Stimulated activated CD8-positive, alpha-beta memory T cell treated with anti-CD3 and anti-CD28 coated beads, Interleukin-2, amount 100 ng/mL, for 48 hours (primary cell): ENCODE measurements at places on chromosomes 11 and 22.

- DNase-seq = no peak
These were observed 826.3 kb downstream of the DLG2 start for GRCh38 chr11:84800755-84801346.

DNA sequence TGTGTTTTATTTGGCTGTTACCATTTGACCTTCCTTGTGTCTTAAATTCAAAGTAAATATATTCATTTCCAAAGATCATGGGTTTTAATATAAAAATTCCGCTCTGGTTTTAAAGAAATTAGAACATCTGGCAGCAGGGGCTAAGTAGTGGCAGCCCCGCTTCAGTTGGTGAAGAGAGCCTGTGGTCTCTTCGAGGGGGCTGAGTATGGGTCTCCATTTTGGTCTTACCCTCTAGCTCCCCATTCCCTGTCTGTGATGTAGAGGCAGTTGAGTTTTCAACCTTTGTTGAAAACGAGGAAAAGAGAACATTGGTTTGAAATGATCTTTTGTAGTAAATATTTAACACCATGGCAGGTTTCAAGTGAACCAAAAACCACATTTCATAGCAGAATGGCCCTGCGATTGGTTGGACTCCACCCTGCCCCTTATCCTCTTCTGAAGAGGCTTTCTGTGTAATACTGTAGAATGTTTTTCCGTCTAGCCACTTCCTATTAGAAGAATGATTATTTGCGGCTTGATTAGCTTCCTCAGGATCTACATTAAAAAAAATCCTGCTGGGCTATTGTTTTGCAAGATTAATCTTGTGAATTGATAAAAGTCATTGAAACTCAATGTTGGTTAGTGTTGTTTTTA lies 17.7 kb downstream of the APLP2 start:
- no peak for DNase-seq

GRCh38 chr11:118438314-118438931 lies 2.1 kb downstream of the KMT2A start:
- DNase-seq = peak; percentile 9

- DNase-seq = no peak
These were observed 133.5 kb downstream of the CNTN5 start for GRCh38 chr11:99154277-99154676.

GRCh38 chr11:86197448-86197847 lies 47.1 kb upstream of the EED start:
- no peak for DNase-seq

DNA sequence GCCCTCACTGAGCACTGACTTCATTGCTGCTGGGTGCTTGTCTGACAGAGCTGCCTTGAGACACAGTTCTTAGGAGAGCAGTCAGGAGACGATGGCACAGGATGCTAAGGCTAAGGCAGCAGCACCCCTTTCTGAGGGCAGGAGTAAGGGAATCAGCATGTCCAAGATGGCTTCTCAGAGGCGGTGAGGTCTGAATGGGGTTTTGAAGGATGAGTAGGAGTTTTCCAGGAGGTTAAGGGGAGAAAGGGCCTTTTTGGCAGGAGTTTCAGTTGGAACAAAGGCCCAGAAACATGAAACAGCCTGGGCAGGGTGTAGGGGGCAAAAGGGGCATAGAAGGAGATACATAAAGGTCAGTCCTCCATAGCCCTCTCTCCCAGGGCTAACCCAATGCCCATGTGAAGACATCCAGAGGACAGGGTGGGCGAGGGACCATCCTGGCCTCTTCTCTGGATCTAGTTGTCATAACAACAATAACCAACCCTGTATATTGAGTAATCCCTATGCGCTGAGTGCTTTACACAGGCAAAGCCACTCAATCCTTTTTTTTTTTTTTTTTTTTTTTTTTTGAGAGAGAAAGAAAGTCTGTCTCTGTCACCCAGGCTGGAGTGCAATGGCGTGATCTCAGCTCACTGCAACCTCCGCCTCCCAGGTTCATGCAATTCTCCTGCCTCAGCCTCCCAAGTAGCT lies 19.0 kb downstream of the CYTH4 start:
- DNase-seq = no peak
